ENCODE measurements at places on chromosomes 7 and 10. TPM values are rescaled to one million over a fixed set of nuclear protein-coding genes. Genes with fewer than 3 reads are reported as not detected.

GRCh38 chr10:29112827-29113615 lies 175.8 kb upstream of the LYZL1 start:
- DNase-seq, result no peak

DNA sequence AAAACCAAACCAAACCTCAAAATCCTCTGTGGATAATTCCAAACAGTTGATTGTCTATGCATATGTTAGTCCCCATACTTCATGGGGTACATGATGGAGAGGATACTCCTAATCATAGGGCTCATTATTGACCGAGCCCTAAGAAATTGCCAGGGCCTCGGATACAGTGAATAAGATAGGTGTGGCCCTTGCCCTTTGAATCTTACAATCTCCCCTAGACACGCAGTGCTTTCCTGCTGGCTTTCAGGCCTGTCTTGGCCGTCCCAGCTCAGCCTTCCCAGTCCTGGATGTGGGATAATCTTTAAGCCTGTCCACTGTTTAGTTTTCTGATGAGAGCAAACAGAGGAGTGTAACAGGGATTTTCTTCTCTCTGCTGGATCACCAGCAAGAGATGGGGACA lies 161.8 kb downstream of the TMEM178B start:
- no peak for DNase-seq

DNA sequence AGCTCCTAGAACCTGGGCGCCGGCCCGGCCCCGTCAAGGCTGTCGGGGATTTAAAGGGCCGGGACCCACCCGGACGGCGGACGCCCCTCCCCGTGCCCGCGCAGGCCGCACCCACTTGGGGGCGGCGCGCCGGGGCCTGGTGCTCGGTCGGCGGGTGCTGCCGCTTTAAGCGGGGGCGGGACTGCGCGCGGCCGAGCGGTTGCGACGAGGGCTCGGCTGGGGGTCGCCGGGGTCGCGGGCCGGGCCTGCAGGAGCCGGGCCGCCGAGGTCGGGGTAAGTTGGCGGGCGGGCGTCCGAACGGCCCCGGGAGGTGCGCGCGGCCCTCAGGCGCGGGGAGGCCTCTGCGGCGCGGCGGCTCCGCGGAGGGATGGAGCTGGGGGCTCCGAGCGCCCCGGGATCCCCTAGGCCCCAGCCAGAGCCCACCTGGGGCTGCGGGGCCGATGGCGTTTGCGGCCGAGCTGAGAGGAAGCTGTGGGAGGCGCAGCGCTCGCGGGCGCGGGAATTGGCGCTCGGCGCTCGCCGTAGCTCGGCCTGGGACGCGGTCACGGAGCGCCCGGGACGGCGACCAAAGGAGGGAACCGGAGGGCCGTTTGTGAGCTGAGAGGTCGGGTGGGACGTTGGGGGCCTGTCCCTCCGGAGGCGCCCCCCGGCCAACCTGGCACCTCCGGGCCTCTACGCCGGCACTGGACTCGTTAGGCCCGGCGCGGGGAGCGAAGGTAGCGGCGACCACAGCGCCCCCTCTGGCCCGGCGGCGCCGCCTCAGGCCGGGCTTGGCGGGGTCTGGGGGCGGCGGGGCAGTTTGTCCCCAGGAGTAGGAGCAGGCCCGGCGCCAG lies at the start of gene TRRAP:
Gene TRRAP, plus strand, starts transcription at position 168 of the 833 bp plus-strand sequence. CDS start 2,619 bp downstream, outside the sequence.
- DNase-seq, result peak; percentile 51

GRCh38 chr10:103592186-103593021 lies 98.9 kb downstream of the NEURL1 start:
- DNase-seq, result peak; percentile 42

- peak; percentile 21 for DNase-seq
Observed at GRCh38 chr10:23338886-23339285, 5.7 kb downstream of the C10orf67 start.

GRCh38 chr10:17460756-17461155 lies 6.4 kb upstream of the ST8SIA6 start:
- DNase-seq, result no peak

TMEM130 gene
- total RNA-seq, result not detected

DNA sequence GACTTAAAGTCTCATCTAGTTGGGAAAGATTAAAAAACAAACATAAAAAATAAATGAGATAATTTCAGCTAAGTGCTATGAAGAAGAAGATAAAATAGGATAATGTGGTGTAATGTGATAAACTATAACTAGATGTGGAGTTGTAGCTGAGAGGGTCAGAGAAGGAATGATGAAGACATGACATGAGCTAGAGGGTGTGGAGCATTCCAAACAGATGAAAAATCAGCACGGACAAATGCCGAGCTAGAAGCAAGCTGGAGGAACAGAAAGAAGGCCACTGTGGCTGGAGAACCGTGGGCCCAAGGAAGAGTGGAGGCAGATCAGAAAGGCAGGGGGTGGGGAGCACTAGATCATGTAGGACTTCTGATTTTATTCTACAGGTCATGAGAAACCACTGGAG lies 70.6 kb downstream of the CDK6 start:
- peak; percentile 84 for DNase-seq

DNA sequence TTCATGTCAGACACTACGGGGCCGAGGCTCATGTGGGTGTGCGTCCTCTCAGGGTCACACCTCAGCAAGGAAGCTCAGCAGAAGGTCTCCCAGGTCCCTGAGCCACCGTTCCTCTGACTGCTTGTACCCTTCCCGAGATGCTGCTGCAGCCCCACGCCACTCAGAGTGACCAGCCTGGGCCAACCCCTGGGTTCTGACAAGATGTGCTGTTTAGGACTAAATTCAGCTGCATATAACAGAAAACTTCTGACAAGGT lies 512.5 kb downstream of the DNAJB6 start:
- DNase-seq, result no peak

DNA sequence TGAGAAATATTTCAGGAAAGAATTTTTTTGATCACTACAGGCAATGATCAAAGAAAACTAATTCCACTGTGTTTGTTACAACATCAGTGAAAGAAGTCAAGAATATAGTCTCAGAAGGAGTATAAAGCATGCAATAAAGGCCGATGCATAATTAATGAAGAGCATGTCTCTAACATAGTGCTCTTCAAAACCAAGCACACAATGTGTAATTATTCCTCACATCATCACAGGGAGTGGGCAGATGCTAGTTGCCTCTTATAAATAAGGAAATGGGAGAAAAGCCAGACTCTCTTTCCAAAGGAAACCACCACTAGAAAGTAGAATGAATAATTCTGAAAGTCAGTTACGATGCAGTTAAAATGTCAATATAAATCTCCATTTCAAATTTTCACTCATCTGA lies 220.1 kb downstream of the TEX36 start:
- DNase-seq, result no peak

GRCh38 chr7:150453181-150453580 lies 2.8 kb downstream of the GIMAP8 start:
- no peak for DNase-seq

DNA sequence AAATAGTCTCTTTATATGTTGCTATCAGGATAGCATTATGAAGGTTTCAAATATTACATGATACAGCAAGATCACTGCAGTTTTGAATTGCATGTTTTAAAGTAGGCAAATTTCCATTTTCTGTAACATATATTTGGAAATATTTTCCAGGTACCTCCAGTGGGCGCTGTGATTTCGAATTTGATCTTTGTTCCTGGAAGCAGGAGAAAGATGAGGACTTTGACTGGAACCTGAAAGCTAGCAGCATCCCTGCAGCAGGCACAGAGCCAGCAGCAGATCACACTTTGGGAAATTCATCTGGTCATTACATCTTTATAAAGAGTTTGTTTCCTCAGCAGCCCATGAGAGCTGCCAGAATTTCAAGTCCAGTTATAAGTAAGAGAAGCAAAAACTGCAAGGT lies 299.0 kb downstream of the MALRD1 start:
- no peak for DNase-seq

DNA sequence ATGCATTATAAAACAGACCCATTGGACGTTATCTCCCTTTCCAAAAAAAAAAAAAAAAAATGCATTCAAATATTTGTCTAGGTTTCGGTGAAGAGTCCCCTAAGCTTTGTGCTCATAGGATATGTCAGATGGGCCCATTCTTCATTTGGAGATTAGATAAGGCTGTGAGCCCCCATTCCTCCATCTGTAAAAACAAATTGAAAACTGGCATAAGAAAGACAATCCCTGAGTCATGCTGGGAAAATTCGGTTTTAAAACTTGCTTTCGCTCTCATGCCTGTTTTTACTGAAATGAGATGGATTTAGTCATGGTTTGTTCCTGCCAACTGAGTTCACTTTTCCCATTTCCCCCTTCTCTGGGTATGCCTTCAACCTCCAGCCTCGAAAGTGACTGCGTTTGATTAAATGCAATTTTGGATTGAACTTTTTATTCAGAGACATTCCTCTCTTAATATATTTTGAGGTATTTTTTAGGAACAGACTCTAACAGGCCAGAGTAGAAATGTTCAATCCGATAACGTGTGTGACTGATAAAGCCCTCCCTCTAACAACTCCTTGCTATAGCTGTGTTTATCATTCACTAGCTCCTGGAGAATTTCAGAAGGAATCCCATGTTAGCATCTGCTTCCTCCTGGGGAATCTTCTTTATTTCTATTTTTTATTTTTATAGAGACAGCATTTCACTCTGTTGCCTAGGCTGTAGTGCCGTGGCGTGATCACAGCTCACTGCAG lies 190.9 kb upstream of the LYZL2 start:
- peak; percentile 67 for DNase-seq

SFTPA1 gene
- not detected for total RNA-seq

GRCh38 chr10:74310652-74311257 lies 159.7 kb downstream of the ADK start:
- DNase-seq, result no peak

DNA sequence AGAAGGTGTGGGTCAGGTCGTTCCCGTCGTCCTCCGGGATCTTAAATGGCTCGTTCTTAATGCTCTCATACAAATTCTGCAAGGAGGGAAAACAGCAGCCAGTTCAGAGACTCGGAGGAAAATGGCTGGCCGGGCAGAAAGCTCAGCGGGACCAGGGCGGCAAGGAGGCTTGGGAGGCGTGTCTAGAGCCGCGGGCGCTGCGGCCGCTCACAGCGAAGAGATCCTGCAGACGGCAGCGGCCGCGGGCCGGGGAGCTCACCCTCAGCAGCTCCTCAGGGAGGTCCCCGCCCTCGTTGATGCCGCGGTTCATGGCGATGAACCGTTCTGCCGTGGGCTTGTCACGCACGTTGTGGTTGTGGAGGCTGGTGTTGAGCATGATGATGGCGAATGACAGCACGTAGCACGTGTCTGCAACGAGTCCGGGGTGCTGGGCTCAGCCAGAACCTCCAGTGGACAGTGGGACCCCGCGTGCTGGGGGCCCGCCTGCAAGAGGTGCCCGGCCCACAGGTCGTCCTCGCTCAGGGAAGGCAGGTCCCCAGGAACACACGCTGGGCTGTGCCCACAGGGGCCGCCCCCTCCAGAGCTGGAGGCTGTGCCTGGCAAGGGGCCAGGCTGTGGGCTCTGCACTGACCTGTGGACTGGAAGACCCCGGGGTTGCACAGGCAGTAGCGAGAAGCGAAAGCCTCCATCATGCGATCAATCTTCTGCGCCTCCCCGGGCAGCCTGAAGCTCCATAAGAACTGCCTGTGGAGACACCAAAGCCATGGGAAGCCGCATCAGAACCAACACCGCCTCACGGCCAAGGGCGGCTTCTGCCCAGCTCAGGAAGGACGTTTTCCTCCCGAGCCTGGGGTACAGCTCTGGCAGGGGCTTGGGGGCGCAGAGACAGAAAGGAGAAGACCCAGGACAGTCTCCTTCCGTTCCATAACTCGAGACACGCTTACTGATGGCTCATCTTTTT lies 101.6 kb downstream of the CYTH3 start:
- DNase-seq, result no peak

DNA sequence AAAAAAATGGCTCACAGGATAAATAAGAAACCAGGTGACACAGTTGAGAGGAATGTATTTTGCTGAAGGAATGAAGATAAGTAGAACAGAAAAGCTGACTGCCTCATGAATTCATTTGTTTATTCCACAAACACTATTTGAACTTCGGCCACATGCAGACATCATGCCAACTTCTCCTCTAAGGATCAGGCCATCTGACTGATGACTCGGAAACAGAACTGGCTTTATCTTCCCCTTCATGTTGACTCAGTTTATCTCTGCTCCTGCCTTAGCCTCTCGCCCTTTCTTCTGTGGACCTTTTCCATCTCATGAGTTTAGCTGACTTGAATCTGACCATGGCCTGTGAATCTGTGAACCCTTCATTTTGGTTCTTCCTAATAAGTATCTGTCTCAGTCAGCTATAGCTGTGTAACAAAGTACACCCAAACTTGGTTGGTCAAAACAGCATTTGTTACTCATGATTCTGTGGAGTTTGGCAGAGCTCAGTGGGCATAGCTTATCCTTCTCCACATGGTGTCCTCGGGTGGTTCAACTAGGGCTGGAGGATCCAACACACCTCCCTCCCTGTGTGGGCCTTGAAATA lies 44.0 kb upstream of the GRID1 start:
- peak; percentile 27 for DNase-seq

GRCh38 chr7:48113275-48113674 lies 24.2 kb downstream of the UPP1 start:
- DNase-seq, result no peak

- DNase-seq, result no peak
Observed at GRCh38 chr7:103593691-103594090, 147.7 kb upstream of the SLC26A5 start.

SPACDR gene
- 0.85 TPM for total RNA-seq

DNA sequence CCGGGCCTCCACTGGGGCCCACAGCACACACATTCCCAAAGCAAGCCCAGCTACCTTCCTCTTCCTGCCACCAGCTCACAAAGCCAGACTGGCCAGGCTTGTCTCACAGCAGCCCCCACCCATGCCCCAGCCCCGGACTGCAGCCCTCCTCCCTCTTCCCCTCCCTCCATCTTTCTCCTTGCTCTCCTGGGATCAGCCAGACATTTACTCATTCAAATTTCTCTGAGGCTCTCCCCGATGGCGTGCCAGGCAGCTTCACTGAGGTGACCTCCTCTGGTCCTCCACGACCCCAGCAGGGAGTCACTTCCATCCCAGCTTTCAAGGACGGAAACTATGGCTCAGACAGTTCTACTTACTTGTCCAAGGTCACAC lies 187.5 kb downstream of the GRID1 start:
- DNase-seq, result no peak

- DNase-seq, result no peak
Observed at GRCh38 chr10:71063401-71063800, 149.0 kb upstream of the UNC5B start.

DNA sequence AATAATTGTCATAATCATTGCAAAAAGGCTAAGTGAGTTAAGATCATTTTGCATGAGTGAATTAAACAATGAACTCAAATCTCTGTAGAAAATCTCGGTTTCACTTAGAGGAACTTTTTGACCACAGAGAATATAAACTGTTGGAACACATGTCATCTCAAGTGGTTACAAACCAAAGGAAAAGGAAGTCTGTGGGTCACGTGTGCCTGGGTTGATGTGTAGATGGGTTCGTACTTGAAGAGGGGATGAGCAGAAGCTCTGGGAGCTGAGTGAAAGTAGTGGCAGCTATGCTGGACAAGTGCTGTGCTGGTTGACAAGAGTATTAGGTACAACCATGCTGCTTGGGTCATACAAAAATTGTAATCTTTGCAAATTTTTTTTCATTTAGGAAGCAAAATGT lies 35.0 kb downstream of the GLRX3 start:
- no peak for DNase-seq

DNA sequence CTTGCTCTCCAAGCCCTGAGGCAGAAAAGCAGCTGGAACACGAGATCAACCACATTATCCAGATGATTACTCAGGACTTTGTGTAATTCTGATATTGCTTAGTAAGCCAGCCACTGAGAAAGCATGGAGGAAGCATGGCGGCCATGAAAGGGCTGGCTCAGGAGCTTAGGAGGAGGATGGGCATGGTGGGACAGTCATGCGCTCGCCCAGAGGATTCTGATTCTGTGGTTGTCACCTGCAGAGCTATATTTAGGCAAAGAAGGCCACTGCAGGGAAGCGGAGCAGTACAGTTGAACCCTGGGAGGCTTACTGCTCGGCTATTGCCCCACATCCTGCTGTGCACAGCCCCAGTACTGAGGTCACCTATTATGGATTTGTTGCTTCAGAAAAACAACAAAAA lies 128.8 kb upstream of the DNAJB12 start:
- DNase-seq, result no peak

All from HT1080 (cell line).